Activated naive CD8-positive, alpha-beta T cell treated with anti-CD3 and anti-CD28 coated beads for 36 hours (primary cell): ENCODE measurements at places on chromosomes 7 and 10. TPM values are rescaled to one million over a fixed set of nuclear protein-coding genes. Genes with fewer than 3 reads are reported as not detected.

FEZF1 gene
- not detected for total RNA-seq

- no peak overlapping the region for H3K4me3 ChIP-seq
- no peak for DNase-seq
- no peaks in the 10 kb centered on the region for H3K4me1 ChIP-seq
Observed at GRCh38 chr7:148332191-148333186, 258.1 kb upstream of the C7orf33 start.

- no peak for DNase-seq
- H3K27me3 ChIP-seq, result no peaks in the 10 kb centered on the region
- H3K4me1 ChIP-seq, result peaks cover 31% of the 10 kb centered on the region
- peak overlapping the region; percentile 21 for H3K27ac ChIP-seq
- H3K4me3 ChIP-seq, result no peak overlapping the region
Observed at GRCh38 chr7:5671046-5671445, 110.4 kb downstream of the RNF216 start.

DNA sequence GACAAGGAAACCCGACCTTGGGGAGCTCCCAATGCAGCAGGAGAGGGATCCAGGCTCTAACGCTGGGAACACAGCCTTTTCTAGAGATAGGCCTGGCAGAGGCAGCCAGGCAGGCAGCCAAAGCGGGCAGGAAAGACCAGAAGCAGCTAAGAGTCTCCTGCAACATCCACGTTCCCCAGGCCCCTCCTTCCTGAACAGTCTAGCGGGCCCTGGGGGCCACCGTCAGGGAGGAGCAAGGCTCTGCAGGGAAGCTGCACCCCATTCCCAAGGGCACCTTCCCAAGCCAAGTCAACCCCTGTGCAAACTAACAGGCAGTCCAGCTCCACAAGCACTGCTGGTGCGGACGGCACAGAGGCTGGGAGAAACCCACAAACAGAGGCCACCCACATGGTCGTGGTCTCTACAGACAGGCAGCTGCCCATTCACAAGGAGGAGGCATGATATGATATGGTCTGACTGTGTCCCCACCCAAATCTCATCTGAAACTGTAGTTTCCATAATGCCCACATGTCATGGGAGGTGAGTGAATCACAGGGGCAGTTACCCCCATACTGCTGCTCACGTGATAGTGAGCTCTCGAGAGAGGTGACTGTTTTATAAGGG, 115.7 kb downstream of the MAD1L1 start:
- no peak overlapping the region for H3K27ac ChIP-seq
- no peaks in the 10 kb centered on the region for H3K27me3 ChIP-seq
- H3K4me3 ChIP-seq, result no peak overlapping the region
- peaks cover 33% of the 10 kb centered on the region for H3K4me1 ChIP-seq

GRCh38 chr10:51867956-51868355, 168.6 kb upstream of the CSTF2T start:
- H3K27ac ChIP-seq, result no peak overlapping the region
- peaks cover 3% of the 10 kb centered on the region for H3K4me1 ChIP-seq
- no peak overlapping the region for H3K4me3 ChIP-seq
- no peak for DNase-seq
- H3K36me3 ChIP-seq, result no peaks in the 10 kb centered on the region
